ENCODE measurements at places on chromosomes 7 and 10. TPM values are rescaled to one million over a fixed set of nuclear protein-coding genes. Genes with fewer than 3 reads are reported as not detected.

Gene GARIN1A
- 0.89 TPM for total RNA-seq

DNA sequence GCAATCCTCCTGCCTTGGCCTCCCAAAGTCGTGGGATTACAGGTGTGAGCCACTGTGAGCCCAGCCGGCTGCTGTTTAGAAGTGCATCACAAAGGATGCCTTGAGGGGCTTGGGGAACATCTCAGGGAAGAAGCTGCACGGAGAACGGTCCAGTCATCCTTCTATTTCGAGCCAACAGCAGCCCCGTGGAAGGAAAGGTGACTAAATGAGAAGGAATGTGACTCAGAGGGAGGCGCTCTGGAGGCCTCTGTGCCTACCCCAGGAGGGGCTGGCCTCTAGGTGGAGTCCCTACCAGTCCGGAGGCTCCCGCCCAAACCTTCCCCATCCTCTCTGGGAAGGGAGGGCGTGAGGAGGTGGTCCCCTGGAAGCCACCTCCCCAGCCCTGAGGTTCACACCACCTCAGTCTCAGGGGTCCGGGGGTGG lies 76.2 kb downstream of the CTBP2 start:
- peak; percentile 90 for DNase-seq

DNA sequence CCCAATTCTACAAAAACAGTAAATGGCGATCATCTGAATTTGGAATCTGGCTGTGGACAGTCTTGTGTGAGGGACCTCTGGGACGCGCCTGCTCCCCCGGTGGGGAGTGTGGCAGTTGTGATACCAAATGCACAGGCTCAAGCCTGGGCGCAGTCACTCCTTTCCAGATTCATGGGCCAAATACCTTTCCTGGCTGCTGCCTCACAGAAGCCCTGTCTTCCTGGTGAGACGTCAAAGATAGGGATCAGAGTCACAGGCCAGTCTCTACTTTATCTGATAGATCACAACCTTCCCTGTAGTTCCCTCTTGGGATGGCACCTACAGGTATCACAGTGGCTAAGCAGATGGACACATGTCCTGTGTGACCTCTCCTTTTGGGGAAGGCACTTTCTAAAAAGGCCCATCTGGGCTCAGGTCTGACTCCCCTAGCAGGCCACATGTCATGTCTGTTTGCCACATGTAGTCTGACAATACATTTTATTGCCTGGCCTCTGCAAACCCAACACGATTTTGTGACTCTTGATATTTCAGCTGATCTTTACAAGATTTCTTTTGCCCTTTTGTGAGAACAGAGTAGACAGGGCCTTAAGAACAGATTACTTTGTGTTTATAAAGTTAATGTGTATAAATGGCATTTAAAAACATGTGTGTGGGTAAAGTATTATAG lies 150.1 kb downstream of the SNX10 start:
- DNase-seq: no peak

Gene LBX1
- not detected for total RNA-seq

DNA sequence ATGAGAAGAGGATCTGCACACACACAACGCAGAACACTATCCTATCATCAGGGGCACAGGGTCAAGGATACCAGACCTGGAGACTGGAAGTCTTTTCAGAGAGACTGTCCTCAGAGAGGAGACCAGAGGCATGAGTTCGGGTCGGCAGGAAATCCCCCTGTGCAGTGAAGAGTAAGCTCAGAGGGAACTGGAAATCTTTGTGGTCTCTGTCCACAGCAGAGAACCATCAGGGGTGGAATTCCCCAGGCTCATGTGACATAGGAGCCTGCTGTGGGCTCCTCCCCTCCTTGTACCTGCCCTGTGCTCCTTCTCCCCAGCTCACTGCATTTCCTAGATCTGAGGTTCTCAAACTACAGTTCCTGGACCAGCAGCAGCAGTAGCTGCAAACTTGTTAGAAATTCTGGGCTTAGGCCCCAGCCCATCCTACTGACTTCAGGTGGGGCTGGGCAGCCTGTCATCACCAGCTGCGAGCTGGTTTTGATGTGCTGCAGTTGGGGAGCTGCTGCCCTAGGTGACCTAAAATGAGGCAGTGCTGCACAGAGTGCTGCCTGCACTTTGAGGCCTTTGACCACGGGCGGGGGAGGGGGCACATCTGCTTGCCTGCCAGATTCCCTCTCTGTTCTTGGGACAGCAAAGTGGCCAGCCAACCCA lies 2.4 kb downstream of the ZMIZ2 start:
- DNase-seq: no peak
